Natural killer cell (primary cell): ENCODE measurements at places on chromosomes 3 and 15. TPM values are rescaled to one million over a fixed set of nuclear protein-coding genes. Genes with fewer than 3 reads are reported as not detected.

DNA sequence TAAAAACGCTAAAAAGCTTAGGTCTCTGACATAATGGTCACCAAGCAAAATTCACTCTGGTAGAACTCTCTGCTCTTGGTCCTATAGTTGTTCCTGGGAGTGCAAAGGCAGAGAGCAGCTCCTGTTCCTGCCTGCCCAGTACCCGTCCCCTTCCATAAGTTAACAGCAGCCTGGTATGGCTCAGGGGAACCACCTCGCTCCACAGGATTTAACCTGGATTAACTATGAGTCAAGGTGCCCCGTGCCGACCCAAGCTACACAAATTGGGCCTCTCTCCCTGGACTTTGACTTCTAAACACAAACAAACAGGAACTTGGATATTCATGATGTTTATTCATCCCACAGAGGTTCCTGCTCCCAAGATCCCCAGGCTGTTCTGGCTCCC, 32.1 kb downstream of the SCAP start:
- no peak for DNase-seq
- H3K27me3 ChIP-seq, result no peaks in the 10 kb centered on the region
- H3K4me1 ChIP-seq, result peaks cover 3% of the 10 kb centered on the region
- no peak overlapping the region for H3K4me3 ChIP-seq
- no peak overlapping the region for H3K27ac ChIP-seq

Gene RTP4
- 8.0 TPM for total RNA-seq

DNA sequence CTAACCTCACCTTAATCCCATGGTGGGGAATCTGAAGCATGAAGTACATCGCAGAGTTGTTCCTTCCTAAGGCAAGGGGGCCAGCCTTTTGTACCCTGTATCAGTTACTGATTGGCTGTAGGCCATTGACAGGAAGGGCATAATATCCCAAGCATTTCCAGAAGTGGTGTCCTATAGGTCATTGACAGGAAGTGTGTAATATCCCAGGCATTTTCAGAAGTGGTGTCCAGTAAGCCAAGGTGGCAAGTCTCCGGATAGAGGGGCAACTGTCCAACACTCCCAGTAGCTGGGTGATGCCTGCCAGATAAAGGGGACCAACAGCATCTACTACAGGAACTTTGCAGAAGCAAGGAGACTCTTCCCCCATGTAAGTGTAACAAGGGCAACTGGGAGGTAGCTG, 52.1 kb upstream of the MYRIP start:
- no peak overlapping the region for H3K4me3 ChIP-seq
- H3K36me3 ChIP-seq, result no peaks in the 10 kb centered on the region
- H3K27me3 ChIP-seq, result no peaks in the 10 kb centered on the region
- no peak for DNase-seq
- no peaks in the 10 kb centered on the region for H3K4me1 ChIP-seq

GRCh38 chr15:72923289-72923688, 129.0 kb upstream of the NEO1 start:
- H3K4me1 ChIP-seq, result no peaks in the 10 kb centered on the region
- DNase-seq, result no peak
- H3K27me3 ChIP-seq, result peaks cover 8% of the 10 kb centered on the region
- H3K4me3 ChIP-seq, result no peak overlapping the region

DNA sequence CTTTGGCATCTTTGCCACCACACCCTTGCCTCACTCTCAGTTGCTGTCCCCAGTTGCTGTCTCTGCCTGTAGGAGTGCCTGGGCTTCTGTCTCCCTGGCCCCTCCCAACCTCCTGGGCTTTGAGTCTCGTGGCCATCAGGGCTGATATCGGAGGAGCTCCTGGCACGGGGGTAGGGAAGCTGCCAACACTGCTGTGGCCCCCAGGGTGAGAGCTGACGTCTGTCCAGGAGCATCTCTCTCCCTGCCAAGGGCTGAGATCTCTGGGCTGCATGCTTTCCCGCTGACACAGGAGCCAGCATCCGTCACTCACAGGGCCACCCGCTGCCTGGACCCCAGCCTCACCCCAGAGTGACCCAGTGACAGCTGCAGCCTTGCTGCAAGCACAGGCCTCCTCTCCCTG, 47.4 kb downstream of the EXOG start:
- no peaks in the 10 kb centered on the region for H3K36me3 ChIP-seq
- peaks cover 3% of the 10 kb centered on the region for H3K4me1 ChIP-seq
- DNase-seq, result no peak

DNA sequence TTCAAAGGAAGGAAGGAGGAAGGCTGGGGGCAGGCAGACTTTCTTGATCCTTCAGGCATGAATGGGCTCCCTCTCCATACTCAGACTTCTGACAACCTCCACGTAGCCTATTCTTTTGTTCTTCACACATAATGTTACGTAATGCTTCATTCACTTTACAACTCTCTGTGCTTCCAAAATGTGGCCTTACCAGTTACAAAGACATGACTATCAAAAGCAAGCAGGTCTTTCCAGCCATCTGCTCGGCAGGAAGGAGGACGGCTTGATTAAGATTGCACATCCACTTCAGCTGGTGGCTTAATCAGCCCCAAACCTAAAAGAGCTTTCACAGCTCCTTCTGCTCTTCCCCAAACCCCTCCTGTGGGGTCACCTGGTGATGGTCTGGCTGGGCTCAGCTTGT, 263.2 kb downstream of the XXYLT1 start:
- H3K4me1 ChIP-seq, result peaks cover 21% of the 10 kb centered on the region
- no peaks in the 10 kb centered on the region for H3K36me3 ChIP-seq
- no peak overlapping the region for H3K27ac ChIP-seq
- DNase-seq, result no peak
- H3K4me3 ChIP-seq, result no peak overlapping the region

DNA sequence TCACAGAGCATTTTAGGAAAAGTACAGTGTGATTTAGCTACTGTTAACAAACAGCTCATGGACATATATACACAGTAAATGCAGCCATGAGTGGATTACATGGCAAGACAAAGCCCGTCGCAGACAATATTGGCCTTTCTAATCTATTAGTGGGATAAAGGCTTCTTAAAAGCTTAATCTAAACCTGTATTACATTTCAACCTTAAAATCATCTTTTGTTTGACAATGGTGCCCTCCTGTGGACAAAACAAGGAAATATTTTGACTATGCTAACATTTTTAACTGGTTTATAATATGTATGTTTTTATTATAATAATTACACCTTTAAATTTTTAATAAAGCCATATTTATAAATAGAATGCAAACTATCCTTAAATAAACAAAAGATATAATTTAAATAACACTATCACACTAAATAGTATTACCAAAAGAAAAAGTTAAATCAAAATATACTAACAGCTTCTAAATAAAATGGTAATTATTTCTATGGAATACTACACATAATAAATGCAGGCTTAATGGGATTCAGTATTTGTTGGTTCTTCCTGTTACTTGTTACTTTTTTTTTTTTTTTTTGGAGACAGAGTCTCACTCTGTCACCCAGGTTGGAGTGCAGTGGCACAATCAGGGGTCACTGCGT, 38.6 kb downstream of the TAFA4 start:
- H3K4me3 ChIP-seq, result no peak overlapping the region
- DNase-seq, result no peak
- H3K27me3 ChIP-seq, result no peaks in the 10 kb centered on the region
- H3K4me1 ChIP-seq, result no peaks in the 10 kb centered on the region
- no peaks in the 10 kb centered on the region for H3K36me3 ChIP-seq

DNA sequence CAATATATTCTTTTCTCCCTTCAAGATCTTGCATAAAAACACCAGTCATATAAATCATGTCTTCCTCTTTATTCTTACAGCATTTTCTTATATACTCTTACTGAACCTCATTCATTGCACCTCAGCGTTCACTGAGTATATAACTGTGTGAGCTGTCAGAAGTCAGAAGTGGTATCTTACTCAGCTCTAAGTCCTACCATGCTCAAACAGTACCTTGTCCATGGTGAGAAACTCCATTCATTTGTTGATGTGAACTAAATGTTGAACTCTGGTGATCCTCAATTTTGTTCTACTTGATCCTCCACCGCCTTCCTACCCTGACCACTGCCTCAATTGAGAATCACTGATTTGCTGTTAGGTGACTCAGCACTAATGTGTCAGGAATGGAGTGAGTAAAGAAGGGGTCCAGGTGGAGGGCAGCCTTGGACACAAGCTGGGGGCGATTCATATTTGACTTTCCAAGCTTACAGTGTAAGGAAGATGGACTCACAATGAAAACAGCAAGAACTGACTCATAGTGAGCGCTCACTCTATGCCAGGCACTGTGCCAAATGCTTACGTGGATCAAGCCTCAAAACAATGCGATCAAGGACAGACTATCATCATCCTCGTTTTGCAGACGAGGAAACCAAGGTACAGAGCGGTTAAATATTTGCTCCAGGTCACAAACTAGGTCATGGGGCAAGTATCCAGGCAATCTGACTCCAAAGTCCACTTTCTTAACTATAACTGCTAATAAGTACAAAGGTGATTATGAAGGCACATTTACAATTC, 13.5 kb upstream of the ZFYVE19 start:
- H3K4me1 ChIP-seq, result peaks cover 7% of the 10 kb centered on the region
- no peak overlapping the region for H3K4me3 ChIP-seq
- DNase-seq, result no peak
- H3K36me3 ChIP-seq, result peaks cover 7% of the 10 kb centered on the region
- no peaks in the 10 kb centered on the region for H3K27me3 ChIP-seq

- no peak overlapping the region for H3K4me3 ChIP-seq
- no peaks in the 10 kb centered on the region for H3K4me1 ChIP-seq
- no peaks in the 10 kb centered on the region for H3K36me3 ChIP-seq
- H3K27me3 ChIP-seq, result peaks cover 5% of the 10 kb centered on the region
Observed at GRCh38 chr3:194062830-194063229, 73.1 kb upstream of the HES1 start.
